ENCODE measurements at places on chromosomes 4 and X.

DNA sequence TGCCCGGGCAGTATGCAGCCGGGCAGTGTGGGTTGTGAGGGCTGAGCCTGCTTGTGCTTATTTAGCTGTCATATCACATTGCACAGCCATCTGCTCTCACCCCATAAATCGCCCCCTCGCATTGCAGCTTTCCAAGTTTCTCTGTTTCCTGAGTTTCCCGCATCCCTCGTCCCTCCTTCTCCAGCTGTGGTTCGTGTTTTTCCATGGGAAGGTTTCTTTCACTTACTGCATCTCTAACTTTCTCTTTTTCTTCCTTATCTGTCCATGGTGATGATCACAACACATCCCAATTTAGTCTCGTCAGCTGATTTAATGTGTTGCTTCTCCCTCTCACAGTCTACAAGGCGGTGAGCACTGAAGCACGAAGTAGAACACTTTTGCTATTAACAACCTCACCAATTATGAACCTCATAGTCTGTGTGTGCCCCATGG is 118.1 kb downstream of the ENPP6 start:
- DNase-seq, result no peak

DNA sequence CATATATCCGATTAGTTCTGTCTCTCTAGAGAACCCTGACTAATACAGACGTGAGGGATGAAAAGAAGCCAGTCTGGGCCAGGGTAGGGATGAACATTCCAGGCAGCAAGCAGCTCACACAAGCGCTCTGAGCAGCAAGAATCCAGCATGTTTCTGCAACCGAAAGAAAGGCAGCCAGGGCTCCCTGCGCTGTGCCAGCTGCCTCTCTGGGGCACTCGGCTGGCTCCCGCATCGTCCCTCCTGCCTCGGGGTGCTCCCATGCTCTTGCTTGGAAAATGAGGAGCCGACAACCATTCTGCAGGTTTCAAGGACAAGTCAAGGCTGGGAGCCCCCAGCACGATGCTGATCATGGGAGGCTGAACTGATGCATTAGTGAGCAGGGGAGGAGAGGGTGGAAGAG is 7.0 kb downstream of the JAKMIP1 start:
- DNase-seq, result no peak

DNA sequence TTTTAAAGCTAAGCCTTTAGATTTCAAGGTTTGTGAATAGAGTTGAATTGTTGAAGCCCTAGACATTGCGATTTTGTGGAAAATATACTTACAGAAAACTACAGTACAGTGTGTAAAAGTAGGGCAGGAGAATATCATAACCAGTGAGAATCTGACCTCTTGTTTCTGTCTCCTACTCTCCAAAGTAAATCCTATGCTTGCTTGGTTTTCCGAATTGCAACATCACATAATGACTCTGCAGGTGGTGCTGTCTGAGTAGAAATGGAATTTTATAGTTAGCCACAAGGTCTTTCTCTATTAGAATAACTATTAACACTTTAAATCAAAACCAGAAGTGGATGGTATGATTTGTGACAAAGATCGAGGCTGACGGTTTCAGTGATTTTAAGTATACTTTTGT is 505.6 kb downstream of the RAPGEF2 start:
- peak; percentile 44 for DNase-seq

DNA sequence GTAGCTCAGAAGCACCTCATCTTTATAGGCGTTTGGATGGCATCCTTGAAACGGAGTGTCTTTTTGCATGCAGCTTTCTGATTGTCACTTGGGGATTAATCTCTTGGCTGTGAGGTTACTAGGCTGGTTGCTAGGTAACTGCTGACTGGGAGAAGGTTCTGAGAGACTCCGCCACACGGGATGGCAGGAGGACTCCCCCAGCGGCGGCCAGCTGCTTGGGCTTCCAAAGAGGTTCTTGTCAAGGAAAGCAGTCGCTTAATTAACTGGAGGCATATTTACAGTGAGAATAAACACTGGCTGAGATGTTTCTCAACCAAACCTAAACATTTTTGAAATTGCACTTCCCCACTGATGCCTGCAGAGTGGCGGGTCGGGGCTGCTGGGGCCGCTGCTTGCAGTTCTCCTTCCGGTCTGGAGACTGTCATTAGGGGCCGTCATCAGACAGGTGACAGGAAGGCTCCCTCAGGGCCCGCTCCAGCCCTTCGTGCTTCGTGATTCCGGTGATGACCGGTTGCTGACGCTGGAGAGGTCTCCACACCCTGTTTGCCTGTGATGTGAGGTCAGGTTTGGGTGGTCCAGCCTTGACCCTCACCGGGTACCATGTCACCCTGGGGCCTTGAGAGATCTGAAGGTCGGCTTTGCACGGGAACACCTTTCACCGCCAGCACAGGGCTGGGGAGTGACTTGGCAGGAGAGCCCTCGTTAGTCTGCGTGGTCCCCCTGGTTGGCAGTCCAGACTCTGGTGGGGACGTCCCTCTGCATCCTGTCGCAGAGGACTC is 9.1 kb downstream of the NSG1 start:
- no peak for DNase-seq

DNA sequence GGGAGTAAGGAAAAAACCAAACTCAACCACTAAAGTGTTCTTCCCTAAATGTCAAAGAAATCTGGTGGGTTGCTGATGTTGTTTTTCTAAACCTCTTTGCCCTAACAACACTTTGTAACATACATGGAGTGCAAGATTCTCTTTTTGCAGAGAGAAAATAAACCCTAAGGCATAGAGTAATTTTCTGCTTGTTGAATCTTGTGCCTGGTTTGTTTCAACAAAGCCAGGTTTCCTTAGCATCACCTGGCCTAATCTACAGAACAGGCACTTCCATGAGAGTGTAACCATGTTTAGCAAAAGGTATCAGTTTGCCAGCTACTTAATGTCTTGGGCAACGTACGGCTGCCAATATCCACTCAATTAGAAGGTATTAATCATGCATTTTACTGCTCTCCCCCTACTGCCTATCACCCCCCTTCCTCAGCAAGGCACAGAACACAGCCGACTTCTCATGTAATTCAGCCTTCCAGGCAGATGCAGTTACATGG is 219.2 kb downstream of the MAML3 start:
- no peak for DNase-seq

GRCh38 chrX:46698691-46699090 is 60.2 kb downstream of the SLC9A7 start:
- DNase-seq, result no peak

DNA sequence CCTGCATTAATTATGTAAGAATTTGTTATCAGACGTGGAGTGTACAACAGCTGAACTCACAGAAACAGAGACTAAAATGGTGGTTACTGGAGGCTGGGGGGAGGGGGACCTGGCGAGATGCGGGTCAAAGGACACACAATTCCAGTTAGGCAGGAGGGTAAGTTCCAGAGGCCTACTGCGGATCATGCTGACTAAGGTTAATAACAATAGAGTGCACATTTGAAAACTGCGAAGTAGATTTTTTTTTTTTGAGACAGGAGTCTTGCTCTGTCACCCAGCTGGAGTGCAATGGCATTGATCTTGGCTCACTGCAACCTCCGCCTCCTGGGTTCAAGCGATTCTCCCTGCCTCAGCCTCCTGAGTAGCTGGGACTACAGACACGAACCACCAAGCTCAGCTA is 7.6 kb downstream of the AGA start:
- DNase-seq, result no peak

DNA sequence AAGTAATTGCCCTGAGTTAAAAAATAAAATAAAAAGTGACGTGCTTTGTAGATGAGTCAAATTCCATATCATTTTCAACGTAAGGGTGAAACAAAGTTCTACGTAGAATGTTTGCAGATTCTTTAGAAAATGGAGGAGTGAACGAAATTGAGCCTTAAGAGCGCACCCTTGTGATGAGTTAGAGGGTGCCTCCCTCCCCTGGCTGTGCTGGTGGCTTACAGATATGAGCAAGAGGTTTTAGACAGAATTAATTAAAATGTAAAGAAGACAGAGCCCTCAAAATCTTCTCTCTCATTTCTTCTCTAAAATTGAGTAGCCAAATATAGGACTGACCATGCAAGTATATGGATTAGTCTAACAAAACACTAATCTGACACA is 30.2 kb upstream of the LGI2 start:
- no peak for DNase-seq

- no peak for DNase-seq
Observed at GRCh38 chr4:2058264-2059045, 672 bp upstream of the NAT8L start.

- no peak for DNase-seq
Observed at GRCh38 chr4:7675612-7676320, 241.0 kb upstream of the PSAPL1 start.

GRCh38 chr4:36237366-36238313 is 6.7 kb downstream of the ARAP2 start:
- DNase-seq, result no peak

GRCh38 chrX:776061-776460 is 145.5 kb downstream of the SHOX start:
- no peak for DNase-seq

- peak; percentile 2 for DNase-seq
Observed at GRCh38 chrX:52979568-52979967, 21.2 kb upstream of the FAM156A start.

GRCh38 chr4:79949178-79949577 is 123.9 kb downstream of the ANTXR2 start:
- DNase-seq, result no peak

GRCh38 chrX:136190038-136190713 is 42.8 kb downstream of the FHL1 start:
- DNase-seq, result no peak

DNA sequence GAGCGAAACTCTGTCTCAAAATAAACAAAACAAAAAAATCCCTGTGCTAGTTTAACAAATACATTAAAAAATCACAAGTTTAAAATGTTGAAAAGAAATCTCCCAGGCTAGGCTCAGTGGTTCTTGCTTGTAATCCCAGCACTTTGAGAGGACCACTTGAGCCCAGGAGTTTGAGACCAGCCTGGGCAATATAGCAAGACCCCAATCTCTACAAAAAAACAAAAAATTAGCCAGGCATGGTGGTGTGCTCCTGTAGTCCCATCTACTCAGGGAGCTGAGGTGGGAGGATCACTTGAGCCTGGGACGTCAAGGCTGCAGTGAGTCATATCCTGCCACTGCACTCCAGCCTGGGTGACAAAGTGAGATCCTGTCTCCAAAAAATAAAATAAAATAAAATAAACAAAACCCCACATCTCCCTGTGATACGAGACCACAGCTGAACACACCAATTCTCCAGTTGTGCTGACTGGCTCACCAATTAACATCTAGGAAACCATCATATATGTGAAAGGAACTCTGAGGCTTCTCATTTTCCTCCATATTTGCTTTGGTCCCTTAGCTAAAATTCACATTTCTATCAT is 7.3 kb downstream of the RPS4X start:
- DNase-seq, result peak; percentile 9

DNA sequence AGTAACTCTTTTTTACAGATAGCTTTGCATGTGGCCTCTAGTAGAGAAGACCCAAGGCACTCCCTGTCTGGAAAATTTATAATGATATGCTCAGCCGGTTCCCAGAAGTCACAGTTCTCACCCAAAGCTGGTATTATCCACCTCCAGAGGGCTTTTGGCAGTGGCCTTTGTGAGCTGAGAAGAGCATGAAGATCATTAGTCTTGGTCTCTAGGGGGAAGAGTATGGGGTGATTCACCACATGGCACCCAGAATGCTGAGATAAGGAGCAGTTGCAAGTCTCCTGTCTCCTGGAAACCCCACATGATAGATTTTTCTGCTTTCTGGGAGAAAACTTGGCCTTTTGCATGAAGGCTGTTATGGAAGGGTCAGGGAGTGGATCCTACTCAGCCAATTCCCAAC is 75.4 kb upstream of the PRPS1 start:
- no peak for DNase-seq

- DNase-seq, result no peak
Observed at GRCh38 chrX:19849464-19850080, 37.8 kb downstream of the SH3KBP1 start.

- no peak for DNase-seq
Observed at GRCh38 chr4:109562457-109563239, 2.6 kb downstream of the MCUB start.

GRCh38 chrX:30831082-30831481 is 58.0 kb downstream of the TAB3 start:
- no peak for DNase-seq

DNA sequence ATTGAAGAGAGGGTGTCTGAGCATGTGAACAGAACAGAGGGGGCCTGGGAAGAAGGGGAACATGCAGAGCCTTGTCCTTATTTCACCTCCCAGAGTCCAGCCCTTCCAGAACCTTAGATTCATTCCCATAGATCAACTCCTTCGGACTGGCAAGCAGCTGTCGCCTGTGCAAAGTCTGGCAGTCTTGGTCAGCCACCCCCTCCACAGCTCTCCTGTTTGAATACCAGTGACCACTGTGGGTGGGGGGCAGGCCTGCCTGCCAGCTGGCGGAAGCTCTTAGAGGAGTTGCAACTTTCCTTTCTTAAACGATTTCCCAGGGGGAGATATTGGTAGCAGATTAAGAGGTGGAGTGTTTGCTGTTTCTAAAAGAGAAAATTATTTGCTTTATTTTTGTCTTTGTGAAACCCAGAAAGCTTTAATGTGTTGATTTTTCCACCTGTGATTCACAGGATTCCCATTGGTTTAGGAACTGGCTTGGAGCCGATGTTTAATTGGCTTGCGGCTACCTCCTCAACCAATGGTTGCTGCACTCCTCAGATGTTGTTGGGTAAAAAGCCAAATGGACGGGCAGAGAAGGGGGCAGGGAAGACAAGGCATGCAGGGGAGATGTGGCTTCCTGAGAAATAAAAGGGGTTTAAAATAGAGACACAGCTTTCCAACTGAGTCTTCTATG is 62.2 kb upstream of the PRPS1 start:
- DNase-seq, result peak; percentile 90

DNA sequence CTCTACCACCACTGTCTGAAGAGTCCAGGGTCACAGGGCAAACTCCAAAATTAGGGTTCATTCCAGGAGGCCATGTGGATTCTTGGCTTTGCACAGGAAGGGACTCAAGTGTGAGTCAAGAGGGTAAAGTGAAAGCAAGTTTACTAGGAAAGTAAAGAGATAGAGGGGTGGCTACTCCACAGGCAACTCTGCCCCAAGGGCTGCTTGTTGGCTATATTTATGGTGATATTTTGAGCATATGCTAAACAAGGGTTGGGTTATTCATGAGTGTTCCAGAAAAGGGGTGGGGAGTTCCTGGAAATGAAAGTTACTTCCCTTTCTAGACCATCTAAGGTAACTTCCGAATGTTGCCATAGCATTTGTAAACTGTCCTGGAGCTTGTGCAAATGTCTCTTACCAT is 1222.0 kb upstream of the TENM3 start:
- no peak for DNase-seq

GRCh38 chr4:13476915-13477314 is 7.2 kb downstream of the RAB28 start:
- no peak for DNase-seq

- peak; percentile 47 for DNase-seq
Observed at GRCh38 chrX:148588649-148589310, 88.4 kb downstream of the AFF2 start.

All from myocyte (in vitro differentiated cells).